ENCODE measurements at places on chromosomes 16 and 17. TPM values are rescaled to one million over a fixed set of nuclear protein-coding genes. Genes with fewer than 3 reads are reported as not detected.
A peak's percentile ranks its signal among the peaks of the same experiment; 100 is the strongest.

GRCh38 chr16:87850009-87851006, 19.0 kb downstream of the SLC7A5 start:
- DNase-seq, result peak; percentile 82

- no peak for DNase-seq
Measured at GRCh38 chr17:29905879-29906167, 24.2 kb downstream of the SSH2 start.

GRCh38 chr16:50606431-50607050, 58.3 kb downstream of the NKD1 start:
- no peak for DNase-seq

Gene KRT33A
- total RNA-seq, result not detected
